ENCODE measurements at places on chromosomes 7 and 10.

- no peak for DNase-seq
Measured at GRCh38 chr10:30207485-30208052, 141.5 kb downstream of the MTPAP start.

- DNase-seq: no peak
Measured at GRCh38 chr7:113291058-113291457, 172.7 kb upstream of the SMIM30 start.

DNA sequence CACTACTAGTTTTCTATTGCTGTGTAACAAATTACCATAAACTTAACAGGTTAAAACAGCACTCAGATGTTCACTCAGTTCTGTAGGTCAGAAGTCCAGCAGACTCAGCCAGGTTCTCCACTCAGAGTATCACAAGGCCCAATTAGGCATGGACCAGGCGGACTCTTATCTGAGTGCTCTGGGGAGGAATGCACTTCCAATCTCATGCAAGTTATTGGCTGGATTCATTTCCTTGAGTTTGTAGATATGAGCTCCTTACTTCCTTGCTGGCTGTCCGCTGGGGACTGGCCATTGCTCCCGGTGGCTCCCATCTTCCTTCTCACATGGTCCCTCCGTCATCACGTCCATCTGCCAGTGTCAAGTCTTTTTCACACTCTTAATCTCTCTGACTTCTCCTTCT lies 137.0 kb upstream of the PRR15 start:
- no peak for DNase-seq

GRCh38 chr7:45048748-45049147 lies 40.0 kb downstream of the NACAD start:
- DNase-seq: no peak

GRCh38 chr10:128318366-128318765 lies 192.1 kb upstream of the MKI67 start:
- no peak for DNase-seq

DNA sequence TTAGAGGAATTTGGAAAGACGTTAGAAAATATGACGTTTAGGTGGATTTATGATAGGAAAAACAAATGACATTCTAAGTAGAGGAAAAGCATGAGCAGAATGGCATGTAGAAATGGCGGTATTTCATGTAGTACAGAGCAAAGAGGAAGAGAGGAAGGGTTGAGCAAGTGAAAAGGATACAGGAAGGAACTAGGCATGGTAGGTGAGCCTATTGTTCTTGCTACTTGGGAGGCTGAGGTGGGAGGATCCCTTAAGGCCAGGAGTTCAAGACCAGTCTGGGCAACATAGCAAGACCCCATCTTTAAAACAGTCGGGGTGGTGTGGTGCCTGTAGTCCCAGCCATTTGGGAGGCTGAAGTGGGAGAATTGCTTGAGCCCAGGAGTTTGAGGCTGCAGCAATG lies 1.2 kb downstream of the GTPBP10 start:
- DNase-seq: peak; percentile 55

DNA sequence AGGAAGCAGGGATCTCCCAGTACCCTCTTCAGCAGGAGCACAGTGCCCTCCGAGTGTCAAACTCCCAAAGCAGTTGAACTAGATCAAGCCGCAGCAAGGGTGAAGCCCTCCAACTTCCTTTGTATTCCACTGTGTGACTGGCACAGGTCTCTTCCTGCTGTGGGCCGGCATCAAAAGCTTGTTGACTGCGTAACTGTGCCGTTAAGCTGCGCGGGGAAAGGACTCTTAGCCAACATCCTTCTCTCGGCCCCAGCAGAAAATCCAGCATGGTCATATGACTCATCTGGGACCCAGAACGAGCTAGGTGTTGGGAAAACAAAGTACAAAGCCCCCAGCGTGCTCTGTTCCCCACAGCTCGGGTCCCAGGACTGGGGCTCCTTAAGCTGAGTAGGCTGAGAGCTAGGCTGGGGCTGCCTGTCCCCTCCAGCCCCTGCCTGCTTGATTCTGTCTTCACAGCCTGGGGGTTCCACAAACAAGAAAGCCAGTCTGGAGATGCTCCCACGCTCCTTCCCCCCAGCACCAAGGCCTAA lies 52.2 kb downstream of the COL17A1 start:
- DNase-seq: peak; percentile 39

- no peak for DNase-seq
Measured at GRCh38 chr10:124236816-124237215, 143.4 kb upstream of the CHST15 start.

GRCh38 chr7:101624246-101625001 lies 4.7 kb downstream of the MYL10 start:
- no peak for DNase-seq

- peak; percentile 32 for DNase-seq
Measured at GRCh38 chr7:25820432-25821040, 331.5 kb upstream of the NFE2L3 start.

- no peak for DNase-seq
Measured at GRCh38 chr7:101899616-101900015, 82.2 kb downstream of the CUX1 start.

- DNase-seq: no peak
Measured at GRCh38 chr7:27611059-27611458, 51.6 kb downstream of the HIBADH start.

DNA sequence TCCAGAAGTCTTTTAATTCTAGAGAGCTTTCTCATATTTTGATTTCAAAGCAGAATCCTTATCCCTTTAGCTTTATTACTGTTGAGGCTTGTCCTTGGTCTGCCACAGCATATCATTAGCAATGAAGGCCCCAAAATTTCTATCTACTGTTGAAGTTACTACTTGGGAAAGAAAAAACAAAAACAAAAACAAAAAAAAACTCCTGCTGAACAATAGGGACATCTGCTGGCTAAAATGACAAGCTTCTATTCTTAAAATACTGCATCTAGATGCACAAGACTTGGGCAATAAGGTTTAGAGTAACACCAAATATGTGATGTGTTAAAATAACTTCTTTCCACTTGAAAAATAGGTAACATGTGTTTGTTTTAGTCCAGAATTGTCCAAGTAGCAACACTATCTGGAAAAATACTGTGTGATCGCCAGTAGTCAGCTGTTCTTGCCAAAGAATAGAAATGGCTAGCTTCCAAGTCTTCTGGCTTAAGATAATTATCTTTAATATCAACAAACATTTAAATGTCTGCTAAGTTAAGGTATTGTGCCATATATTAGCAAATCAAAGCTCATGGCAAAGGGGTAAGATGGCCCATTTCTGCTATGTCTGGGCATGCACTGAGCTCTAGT lies 3.8 kb upstream of the DMTF1 start:
- peak; percentile 39 for DNase-seq

DNA sequence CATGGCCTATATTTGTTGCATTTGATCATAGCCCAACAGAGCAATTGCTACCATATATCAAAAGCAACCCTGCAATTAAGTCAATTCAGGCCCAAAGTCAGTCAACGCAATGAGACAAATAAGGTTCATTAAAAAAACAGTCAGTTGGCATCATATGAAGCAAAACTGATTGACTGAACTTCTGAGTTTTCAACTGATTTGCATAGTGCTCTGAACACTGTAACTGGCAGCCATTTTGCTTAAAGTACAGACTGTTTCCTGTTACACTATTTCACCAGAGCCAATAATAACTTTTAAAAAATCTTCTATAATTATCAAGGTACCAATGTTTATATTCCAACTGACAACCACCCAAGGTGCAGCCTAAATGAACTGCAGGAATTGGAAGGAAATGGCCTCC lies 68.4 kb upstream of the RAPGEF5 start:
- DNase-seq: no peak

- DNase-seq: no peak
Measured at GRCh38 chr10:132185601-132186487, 904 bp upstream of the DPYSL4 start.

DNA sequence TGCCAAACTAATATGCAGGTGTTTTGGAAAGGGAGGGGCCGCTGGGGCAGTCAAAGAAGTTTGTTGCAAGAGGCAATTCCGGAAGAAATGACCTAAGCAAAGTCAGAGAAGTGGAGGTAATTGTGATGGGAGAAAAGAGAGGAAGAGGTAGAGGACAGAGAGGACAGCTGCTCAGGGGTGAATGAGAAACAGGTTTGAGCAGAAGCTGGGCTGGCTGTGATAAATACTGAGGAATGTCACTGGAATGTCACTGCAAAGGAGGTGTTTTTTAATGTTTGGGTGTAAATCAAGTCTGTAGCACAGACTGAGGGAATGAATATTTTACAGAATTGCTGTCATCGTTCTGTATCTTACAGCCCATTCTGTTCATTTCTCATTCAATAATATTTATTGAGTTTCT lies 207.2 kb downstream of the DPP6 start:
- DNase-seq: no peak

GRCh38 chr10:130127364-130128061 lies 8.7 kb upstream of the GLRX3 start:
- DNase-seq: peak; percentile 76

DNA sequence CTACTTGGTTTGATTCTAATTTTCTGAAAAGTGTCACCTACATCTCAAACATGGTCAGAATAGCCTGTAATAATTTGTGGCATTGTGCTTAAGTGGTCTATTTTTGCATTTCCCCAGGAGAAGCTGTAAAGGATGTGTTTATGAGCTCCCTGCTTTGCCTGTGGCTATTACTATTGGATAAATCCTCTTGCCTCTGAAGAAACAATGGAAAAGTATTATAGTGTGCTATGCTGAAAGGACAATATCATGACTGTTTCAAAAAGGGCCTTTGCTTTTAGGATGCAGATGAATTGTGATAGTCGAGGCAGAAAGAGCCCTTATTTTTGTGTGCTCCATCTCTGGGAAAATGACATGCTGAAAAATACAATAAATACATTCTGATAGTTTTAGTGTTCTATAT lies 94.1 kb upstream of the ARMC3 start:
- DNase-seq: no peak

DNA sequence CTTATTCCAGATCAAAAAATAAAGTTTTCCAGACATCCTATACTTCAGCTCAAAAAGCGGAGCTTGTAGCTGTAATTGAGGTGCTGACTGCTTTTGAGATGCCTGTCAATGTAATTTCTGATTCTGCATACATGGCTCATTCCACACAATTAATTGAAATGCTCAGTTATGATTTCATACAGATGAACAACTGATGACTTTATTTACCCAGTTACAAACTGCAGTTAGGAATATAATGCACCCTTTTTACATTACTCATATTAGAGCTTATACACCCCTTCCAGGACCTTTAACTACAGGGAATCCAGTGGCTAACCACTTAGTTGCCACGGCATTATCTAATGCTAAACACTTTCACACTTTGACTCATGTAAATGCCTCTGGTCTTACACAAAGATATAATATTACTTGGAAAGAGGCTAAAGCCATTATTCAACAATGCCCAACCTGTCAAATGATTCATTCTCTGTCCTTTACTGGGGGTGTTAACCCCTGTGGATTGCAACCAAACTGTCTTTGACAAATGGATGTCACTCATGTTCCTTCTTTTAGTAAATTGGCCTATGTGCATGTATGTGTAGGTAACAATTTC lies 147.3 kb downstream of the ZNF33B start:
- no peak for DNase-seq

- no peak for DNase-seq
Measured at GRCh38 chr7:88075216-88075615, 141.2 kb downstream of the ADAM22 start.

- no peak for DNase-seq
Measured at GRCh38 chr7:7944619-7945282, 23.8 kb upstream of the GLCCI1 start.

- DNase-seq: no peak
Measured at GRCh38 chr10:6770846-6771245, 190.8 kb upstream of the PRKCQ start.

GRCh38 chr7:79398138-79398749 lies 55.2 kb downstream of the MAGI2 start:
- no peak for DNase-seq

- DNase-seq: no peak
Measured at GRCh38 chr10:130430291-130430690, 294.1 kb downstream of the GLRX3 start.

- peak; percentile 77 for DNase-seq
Measured at GRCh38 chr10:69004821-69005220, 16.2 kb downstream of the KIFBP start.

- no peak for DNase-seq
Measured at GRCh38 chr7:123533929-123534382, 439 bp downstream of the IQUB start.

All from NB4 (cell line).